ENCODE measurements at places on chromosomes 5 and 9.

- DNase-seq, result no peak
Observed at GRCh38 chr9:532707-533106, 308.8 kb upstream of the DMRT1 start.

GRCh38 chr5:179805070-179805528 is 1.6 kb downstream of the MGAT4B start:
- DNase-seq, result no peak

DNA sequence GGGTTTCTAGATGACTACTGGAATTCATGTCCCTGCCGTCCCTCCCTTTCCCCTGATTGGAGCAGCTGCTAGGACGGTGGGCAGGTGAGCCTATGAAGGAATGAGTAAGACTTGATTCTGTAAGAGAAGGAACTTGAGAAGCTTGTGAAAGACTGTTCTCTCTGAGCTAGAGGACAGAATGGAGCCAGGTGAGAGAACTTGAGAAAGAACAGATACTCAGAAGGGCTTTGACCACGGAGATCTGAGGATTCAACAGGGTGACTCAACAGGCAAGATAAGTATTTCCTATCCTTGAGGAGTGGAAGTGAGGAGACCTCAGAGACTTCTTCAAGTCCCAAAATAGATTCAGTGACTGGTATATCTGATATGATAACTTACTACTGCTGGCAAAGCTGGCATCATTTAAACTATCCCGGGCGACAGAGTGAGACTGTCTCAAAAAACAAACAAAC is 41.9 kb downstream of the HSDL2 start:
- no peak for DNase-seq

GRCh38 chr5:176943816-176944215 is 44.7 kb upstream of the HK3 start:
- DNase-seq, result no peak

DNA sequence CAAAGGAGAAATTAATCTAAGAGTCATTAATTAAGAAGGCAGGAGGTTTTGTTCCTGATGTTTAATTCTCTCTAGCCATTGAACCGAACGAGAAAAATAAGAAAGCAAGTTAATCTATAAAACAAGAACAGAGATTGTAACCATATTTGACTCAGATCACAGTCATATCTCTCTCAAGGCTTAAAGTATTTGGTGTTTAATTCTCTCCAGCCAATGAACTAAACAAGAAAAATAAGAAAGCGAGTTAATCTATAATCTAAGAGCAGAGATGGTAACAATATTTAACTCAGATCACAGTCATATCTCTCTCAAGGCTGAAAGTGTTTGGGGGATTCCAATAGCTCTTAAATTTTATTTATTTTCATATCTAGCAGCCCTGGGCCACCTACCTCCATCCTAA is 74.4 kb upstream of the SHISAL2B start:
- DNase-seq, result no peak

DNA sequence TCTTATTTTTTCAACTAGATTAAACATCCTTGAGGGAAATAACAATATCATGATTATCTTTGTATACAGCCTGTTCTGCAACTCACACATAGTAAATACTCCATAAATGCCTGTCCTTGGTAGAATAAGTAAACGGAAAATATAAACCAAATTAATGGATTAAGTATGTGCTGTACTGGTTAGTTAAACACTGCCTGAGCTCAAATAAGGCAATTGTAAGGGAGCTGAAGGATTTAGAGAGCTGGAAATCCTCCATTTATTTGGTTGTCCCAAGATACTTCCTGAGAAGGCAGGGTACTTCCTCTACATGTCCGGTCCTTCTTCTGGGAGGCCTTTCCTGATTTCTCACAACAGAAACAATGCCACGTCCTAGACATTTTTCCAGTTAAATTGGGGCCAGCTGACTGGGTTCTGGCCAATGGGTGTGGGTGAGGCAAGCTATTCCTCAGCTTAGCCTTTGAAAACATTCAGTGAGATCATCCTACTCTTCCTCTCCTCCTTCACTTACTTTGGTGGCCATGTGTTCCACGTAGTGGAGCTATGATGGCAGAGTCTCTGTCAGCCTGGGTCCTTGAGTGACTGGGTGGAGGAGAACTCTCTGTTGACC is 8.5 kb upstream of the C1QTNF3 start:
- DNase-seq, result no peak

DNA sequence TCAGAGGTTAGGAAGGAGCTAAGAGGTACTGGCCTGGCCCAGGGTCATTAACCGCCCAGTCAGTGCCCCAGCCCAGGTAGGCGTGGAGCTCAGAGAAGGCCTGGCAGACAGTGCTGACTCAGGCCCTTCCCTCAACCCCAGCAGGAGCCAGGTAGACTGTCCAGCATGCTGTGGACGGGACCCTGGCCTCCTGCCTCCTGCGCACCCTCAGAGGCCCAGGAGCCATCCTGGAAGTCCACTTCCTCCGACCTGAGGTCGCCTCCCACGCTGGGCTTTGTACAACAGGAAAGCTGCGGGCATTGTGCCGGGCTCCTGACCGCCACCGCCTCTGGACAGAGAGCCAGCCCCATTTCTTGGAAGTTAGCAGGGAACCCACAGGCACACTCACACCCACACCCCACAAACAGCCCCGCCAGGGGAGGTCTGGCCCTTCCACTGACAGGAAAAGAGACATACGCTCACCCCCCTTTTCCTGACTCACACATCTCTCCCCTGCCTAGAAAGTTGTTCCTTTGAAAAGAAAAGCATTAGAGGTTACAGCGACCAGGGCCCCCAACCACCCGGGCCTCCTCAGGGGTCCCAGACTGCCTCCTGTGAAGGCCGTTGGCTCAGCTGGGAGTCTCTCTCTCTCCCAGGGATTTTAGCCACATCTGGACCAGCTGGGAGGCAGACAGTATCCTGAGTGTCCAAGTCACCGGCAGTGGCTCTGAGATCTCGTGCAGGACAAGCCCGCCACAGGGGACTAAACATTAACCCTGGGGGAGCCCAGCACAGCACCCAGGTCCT is 7.7 kb downstream of the RALGDS start:
- no peak for DNase-seq

DNA sequence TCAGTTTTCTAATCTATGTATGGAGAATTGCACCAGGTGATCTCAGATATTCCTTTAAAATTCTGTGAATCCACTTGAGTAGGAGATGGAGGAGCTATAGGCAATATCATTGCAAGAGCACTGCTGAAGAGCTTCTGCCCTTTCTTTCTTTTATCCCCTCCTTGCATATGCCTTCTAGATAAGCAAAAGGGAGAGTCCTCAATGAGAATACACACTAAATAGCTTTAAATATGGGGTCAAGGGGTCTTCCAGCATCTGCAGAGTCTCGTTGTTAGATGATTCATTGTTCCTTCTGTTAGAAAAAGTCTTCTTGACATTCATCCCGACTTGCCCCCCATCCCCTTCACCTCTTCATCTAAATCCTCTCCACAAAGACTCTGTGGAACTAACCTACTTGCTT is 156.1 kb downstream of the PIK3R1 start:
- DNase-seq, result no peak

DNA sequence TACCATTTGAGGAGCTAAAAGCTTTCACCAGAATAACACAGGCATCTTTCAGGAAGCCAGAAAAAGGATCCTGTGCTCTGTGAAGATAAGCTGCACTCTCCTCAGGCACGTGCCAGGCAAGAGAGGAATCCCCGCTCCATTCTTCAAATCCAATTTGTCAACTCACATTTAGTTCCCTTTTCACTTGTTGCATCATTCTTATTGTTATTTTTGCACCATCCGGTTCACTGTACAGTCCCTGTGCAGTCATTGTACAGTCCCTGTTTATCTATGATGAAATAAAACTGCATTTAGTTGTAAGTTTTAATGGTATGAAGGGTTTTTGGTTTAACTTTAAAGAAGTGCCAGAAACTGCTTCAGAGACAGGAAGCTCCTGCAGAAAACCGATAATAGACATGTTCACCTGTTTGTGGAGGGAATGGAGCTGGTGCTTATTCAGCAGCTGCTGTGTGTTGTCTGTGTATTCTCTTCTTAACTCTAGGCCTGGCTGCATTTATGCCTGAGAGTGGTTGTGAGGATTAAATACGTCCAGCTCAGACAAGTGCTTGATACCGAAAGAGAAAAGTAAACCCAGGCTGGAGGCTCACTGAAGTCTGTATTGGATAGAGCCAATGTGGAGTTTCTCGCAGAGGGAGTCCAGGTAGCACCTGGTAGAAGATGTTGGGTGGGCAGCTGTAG is 22.4 kb downstream of the IFNW1 start:
- no peak for DNase-seq

- no peak for DNase-seq
Observed at GRCh38 chr9:25261445-25261844, 416.8 kb downstream of the TUSC1 start.

DNA sequence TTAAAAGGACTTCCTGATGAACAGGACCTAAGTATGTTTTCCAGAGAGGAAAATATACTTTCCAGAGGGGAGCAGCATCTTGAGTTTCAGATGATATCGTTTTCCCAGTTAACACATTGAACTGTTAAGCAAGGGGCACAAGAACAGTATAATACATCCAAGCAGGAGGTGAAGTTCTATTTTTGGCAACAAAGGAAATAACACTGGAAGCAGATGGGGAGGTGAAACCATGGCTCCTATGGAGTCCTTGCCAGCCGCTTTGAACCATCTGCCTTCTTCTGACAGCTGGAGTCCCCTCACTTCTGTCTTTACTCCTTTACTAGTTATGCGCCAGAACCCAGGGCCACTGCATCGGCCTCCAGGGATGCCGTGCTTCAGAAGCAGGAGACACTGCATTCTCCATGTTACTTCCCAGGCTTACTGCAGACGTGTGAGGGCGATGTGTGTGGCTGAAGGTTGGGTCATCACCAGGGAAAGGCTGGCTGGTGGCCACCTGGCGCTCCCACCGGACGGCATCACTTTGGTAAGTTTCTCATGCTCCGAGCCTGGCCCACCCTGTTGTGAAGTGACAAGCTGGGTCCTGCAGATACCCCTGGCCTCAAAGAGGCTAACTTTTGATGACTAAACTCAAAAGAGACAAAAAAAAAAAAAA is 77.8 kb downstream of the TTLL11 start:
- no peak for DNase-seq

GRCh38 chr5:15373151-15373550 is 126.8 kb upstream of the FBXL7 start:
- no peak for DNase-seq

GRCh38 chr5:33504570-33504969 is 63.8 kb downstream of the TARS1 start:
- no peak for DNase-seq

- no peak for DNase-seq
Observed at GRCh38 chr5:50547303-50547702, 106.2 kb upstream of the EMB start.
